ENCODE measurements at places on chromosomes 16 and 17.

- no peak for DNase-seq
These were observed 12.1 kb upstream of the POLR3E start for GRCh38 chr16:22285080-22285479.

GRCh38 chr17:64150237-64151015 is 20.5 kb upstream of the ERN1 start:
- no peak for DNase-seq

DNA sequence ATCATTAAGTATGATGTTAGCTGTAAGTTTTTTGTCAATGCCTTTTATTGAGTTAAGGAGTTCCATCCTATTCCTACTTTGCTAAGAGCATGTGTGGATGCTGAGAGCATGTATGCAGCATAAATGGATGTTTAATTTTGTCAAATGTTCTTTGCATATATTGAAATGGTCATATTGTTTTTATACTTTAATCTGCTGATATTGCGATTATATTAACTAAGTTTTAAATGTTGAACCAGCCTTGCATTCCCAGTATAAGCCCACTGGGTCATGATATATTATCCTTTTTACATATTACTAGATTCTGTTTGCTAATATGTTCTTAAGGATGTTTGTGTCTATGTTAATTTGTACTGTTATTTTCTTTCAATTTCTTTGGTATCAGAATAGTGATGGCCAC is 53.2 kb downstream of the CCDC182 start:
- no peak for DNase-seq

DNA sequence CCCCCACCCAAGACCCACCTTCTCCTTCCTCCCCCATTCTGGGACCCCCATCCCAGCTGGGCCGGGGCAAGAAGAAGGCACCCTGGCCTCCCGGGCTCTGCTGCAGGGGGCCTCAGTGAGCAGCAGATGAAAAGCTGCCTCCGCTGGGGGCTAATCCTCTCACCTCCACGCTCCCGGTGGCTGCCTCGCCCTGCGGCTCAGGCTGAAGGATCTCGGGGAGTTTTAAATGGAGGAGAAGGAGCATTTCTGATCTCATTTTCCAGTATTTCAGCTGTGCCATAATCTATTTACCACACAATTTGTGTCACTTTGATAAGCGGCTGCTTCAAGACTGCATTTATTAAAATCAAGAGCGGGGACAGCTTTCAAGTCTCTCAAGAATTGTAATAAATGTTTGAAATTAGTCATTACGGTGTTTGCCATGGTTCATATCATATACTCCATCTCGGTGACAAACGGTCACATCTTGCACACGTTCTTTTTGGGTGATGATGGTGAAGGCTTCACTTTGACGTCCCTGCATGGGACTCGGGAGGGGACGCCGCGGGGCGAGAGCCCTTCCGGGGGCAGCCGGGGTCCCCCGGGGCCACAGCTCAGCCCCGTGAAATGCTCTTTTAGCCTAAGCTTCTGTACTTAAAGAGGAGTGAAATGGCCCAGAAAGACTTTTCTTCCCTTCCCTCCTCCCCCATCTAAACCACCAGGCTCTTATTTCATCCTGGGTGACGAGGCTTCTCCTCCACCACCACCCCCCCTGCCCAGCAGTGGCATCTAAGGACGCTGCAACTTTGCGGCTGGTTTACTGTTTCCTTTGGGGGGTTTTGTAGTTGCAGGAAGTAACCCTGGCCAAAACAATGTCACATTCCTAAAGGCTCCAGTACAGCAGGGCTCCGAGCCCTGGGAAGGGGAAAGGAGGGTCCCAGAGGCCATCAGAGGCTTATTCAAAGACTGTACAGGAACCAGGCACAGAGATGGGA is 313.1 kb upstream of the TNRC6C start:
- no peak for DNase-seq

- no peak for DNase-seq
These were observed 5.2 kb upstream of the RAB26 start for GRCh38 chr16:2142942-2143877.

DNA sequence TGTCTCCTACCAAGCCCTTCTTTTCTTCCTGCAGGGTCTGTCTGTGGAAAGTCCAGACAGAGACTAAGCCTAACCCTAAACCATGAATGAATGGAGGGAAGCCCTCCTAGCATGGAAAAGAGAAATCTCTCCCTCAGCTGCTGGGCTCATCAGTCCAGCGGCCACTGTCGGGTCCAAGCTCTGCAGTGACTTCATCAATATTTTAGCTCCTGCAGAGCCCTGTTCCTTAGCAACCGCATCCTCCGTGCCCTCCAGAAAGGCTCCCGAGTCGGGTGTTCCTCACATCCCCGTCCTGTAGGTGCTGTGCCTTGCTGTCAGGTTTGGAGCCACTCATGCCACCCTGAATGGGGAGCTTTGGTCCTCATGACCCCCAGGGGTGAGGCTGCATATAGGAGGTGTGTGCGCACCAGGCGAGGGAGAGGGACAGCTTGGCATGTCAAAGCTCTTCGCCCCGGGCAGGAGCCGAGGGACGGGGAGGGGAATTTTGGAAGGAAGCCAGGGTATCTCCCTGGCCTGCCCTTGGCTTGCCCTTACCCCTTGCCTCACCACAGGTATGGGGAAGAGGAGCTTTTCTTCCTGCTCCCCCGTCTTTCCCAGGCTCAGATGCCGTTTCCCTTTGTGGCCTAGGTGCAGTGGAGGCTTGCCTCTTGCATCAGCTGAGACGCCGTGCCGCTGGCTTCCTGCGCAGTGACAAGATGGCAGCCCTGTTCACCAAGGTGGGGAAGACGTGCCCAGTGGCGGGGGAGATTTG is 23.9 kb downstream of the SGSM2 start:
- DNase-seq: no peak

- no peak for DNase-seq
These were observed 39.9 kb upstream of the STH start for GRCh38 chr17:45958994-45959665.

DNA sequence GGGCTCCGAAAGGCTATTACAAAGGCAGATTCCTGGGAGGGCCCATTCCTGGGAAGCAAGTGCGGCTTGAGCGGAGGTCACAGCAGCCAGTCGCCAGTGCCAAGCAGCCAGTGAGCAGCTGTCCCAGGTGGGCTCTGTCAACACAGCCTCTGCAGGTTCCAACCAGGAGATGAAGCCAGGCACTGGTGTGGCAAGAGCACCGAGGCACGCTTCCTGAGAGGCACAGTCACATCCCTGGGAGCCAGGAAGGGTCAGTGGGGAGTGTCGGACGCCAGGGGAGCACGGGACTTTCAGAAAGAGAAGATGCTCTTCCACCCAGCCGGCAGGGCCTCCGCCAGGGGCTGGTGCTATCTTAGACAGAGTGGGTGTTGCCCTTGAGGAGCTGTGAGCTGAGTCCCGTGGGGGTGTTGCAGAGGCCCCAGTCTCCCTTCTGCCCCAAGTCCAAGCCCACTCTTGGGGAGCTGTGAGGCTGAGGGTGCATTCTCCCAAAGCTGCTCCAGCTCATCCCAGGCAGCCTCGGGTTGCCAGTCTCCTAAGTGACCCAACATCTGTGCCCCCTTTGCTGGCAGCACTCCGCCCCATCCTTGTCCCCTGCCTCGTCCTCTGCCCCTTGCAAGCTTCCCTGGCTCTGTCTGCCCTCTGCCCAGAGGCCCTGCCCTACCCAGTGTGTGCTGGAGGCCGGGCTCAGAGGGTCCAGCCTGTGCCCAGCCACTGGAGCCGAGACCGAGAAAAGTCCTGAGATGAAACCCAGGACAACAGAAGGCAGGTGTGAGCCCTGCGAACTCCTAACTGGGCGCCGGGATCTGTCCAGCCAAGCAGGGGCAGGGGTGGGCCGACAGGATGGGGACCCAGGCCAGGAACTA is 6.6 kb downstream of the UBALD1 start:
- no peak for DNase-seq

GRCh38 chr16:71933913-71934695 is 38.8 kb downstream of the IST1 start:
- no peak for DNase-seq

DNA sequence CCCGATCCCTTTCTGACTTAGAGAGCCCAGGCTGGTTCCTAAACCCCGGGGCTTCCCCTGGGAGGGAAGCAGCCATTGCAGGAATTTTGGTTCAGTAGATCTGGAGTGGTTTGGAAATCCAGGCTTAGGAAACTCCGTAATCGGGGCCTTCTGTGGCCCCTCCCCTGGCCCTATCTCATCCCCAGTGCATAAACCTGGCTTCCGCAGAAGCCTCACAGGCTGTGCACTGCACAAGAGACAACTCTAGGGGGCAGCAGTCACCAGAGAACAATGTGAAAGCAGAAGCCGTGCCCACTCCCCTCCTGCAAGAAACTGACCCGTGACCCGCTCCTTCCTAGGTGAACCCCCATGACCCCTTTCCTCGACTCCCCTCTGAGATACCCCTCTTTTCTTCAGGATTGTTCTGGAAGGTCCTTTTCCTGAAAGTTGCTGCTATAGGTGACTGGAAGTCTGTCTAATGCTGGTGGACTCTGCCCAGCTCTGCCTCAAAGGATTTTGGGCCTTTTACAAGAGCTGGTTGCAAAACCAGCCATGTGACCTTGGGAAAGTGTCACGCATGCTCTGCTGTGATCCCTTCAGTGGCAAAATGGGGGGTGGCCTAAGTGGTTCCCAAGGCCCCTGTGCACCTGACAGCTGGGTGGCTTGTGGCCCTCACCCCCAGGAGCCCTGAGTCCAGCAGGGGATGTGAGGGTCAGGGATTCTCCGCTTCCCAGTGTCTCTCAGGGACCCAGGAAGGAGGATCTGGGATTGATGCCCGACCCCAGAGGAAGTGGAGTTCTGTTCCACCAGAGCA is 14.4 kb downstream of the GUCY2D start:
- DNase-seq: no peak

- DNase-seq: no peak
These were observed 670.0 kb downstream of the TOX3 start for GRCh38 chr16:51876934-51877333.

DNA sequence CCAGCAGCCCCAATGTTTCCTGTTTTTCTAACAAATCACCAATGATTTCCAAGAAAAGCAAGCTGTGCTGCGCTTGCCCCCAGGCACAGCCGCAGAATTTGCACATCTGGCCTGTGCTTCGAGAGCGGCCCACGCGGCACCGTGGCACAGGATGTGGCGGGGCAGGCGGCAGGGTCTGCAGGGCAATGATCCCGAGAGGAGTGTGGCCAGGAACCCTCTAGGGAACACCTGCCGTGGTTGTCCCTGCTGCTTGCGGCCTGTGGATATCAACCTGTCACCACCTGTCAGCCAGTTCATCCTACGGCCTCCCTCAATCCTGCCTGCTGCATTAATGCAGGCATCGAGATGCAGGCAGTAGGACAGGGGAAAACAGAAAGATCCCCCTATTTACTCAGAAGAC is 24.0 kb downstream of the PIK3R5 start:
- no peak for DNase-seq

GRCh38 chr17:73906896-73907870 is 262.9 kb upstream of the SDK2 start:
- DNase-seq: no peak

- DNase-seq: no peak
These were observed 118.5 kb downstream of the C16orf78 start for GRCh38 chr16:49491771-49492761.

DNA sequence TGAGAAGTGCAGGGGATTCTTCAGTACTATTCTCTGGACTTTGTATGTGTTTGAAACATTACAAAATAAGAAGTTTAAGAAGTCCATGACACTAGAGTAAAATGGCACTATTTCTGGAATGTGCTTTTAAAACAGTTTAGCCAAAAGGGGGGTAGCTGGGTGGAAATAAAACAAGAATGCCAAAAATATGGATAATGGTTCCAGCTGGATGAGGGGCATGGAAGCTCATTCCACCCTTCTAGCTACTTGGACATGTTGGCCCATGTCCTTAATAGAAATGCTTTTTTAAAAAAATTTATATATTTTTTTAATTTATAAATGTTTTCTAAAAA is 13.1 kb downstream of the ZC3H7A start:
- no peak for DNase-seq

- no peak for DNase-seq
These were observed 149.3 kb downstream of the PCTP start for GRCh38 chr17:55900188-55900587.

- DNase-seq: no peak
These were observed 922 bp upstream of the MRPL58 start for GRCh38 chr17:75011401-75012095.

GRCh38 chr16:17149904-17150483 is 320.8 kb downstream of the XYLT1 start:
- no peak for DNase-seq

GRCh38 chr16:2992383-2993081 is 12.3 kb upstream of the PKMYT1 start:
- no peak for DNase-seq

GRCh38 chr17:53142890-53143289 is 679.8 kb upstream of the KIF2B start:
- DNase-seq: no peak

GRCh38 chr17:56136301-56136700 is 17.0 kb upstream of the ANKFN1 start:
- DNase-seq: no peak

- DNase-seq: no peak
These were observed 3.7 kb upstream of the LYZL6 start for GRCh38 chr17:35947156-35947585.

DNA sequence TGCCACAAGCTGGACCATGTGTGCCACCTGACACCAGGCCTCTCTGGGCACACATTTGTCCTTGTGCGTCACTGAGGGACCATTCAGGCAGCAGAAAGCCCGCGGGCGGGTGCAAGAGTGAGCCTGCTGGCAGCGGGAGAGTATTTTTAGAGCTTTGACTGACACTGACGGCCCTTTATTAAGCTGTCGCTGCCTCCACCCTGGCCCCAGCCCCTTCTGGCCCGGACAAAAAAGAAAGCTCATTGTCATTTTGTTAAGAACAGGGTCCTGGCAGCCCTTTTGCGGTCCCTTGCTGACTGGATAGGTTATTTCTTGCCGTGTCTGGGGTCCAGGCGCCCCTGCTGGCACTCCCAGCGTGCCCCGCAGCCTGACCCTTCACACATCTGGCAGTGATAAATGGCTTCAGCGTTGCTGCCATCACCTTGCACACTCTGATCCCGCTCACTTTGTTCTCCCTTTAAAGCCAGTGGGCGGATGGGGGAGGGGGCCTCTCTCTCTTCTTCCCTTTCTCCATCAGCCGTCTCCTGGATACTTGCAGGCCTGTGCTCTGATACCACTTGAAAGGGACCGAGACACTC is 78.4 kb upstream of the NKD1 start:
- DNase-seq: no peak

- DNase-seq: no peak
These were observed 1.7 kb downstream of the BEAN1 start for GRCh38 chr16:66428682-66429251.

DNA sequence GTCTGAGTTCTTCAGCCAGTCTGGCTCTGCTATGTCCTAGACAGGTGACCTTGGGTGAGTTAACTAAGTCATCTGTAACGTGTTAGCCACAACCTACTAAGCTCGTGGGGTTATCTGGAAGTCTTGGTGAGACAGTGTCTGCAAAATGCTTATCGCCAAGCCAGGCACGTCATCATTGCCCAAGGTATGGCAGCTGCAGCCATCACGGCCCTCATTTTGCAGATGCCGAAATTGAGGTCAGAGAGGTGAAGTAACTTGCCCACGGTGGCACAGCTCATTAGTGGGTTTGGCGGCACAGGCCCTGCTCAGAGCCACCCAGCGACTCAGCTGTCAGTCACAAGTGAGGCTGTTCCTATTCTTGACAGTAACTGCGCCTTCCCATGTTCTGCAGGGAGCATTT is 79.8 kb downstream of the CMIP start:
- no peak for DNase-seq

Data from SK-N-MC (cell line).